Right ventricle myocardium inferior (tissue), 1 donor: ENCODE measurements at places on chromosomes 16 and 17. TPM values are rescaled to one million over a fixed set of nuclear protein-coding genes. Genes with fewer than 3 reads are reported as not detected.

Gene RNF151
- total RNA-seq: not detected

Gene TNFRSF13B
- total RNA-seq: not detected

Gene TBC1D26
- total RNA-seq: not detected

Gene NHLRC4
- total RNA-seq: 0.57 TPM

Gene PRSS53
- 0.62 TPM for total RNA-seq

Gene GLOD4
- 21.2 TPM for total RNA-seq

Gene ORC6
- total RNA-seq: 2.5 TPM

Gene TIMM22
- 17.3 TPM for total RNA-seq

Gene TBC1D3I
- total RNA-seq: not detected

Gene ZNF276
- total RNA-seq: 10.6 TPM

Gene TMEM88
- total RNA-seq: 35.4 TPM

Gene SLC9A5
- 0.84 TPM for total RNA-seq

Gene DRC3
- total RNA-seq: 1.6 TPM

Gene SENP3
- total RNA-seq: 33.0 TPM

Gene MTHFSD
- 10.0 TPM for total RNA-seq

Gene SEPTIN12
- not detected for total RNA-seq

Gene RAD51D
- 4.8 TPM for total RNA-seq

Gene CX3CL1
- total RNA-seq: 15.2 TPM

Gene SULT1A1
- 14.8 TPM for total RNA-seq

Gene RNF135
- 5.7 TPM for total RNA-seq

Gene NAGS
- total RNA-seq: 0.68 TPM

Gene CTRL
- total RNA-seq: 0.81 TPM

Gene GUCY2D
- 0.35 TPM for total RNA-seq

Gene CSH1
- total RNA-seq: not detected

Gene UNK
- 16.0 TPM for total RNA-seq

Gene FOXN1
- not detected for total RNA-seq

Gene CDRT15L2
- total RNA-seq: not detected

Gene ZNF19
- total RNA-seq: 1.9 TPM

Gene RNF43
- 4.4 TPM for total RNA-seq

Gene HIC1
- total RNA-seq: 22.7 TPM

Gene KLHL10
- not detected for total RNA-seq

Gene CDRT15
- total RNA-seq: not detected

Gene SOX9
- total RNA-seq: 13.8 TPM
